ENCODE measurements at places on chromosomes 4 and X. TPM values are rescaled to one million over a fixed set of nuclear protein-coding genes. Genes with fewer than 3 reads are reported as not detected.

The SORCS2 gene
- under 0.01 TPM for total RNA-seq

The CLDN22 gene
- total RNA-seq: not detected

The TMEM164 gene
- total RNA-seq: 13.6 TPM

The SH2D1A gene
- not detected for total RNA-seq

The BST1 gene
- 35.6 TPM for total RNA-seq

The ANOS1 gene
- total RNA-seq: 0.63 TPM

The LGI2 gene
- total RNA-seq: under 0.01 TPM

The RPGR gene
- 28.5 TPM for total RNA-seq

The FSTL5 gene
- total RNA-seq: not detected
